ENCODE measurements at places on chromosomes 3 and 15. TPM values are rescaled to one million over a fixed set of nuclear protein-coding genes. Genes with fewer than 3 reads are reported as not detected.

Gene CELSR3
- total RNA-seq = 0.18 TPM

Gene PLS1
- 1.7 TPM for total RNA-seq

Gene GPR156
- 0.28 TPM for total RNA-seq

Gene KY
- total RNA-seq = under 0.01 TPM

Gene CDHR4
- not detected for total RNA-seq

Gene NOX5
- total RNA-seq = not detected

Gene STAB1
- not detected for total RNA-seq

Gene FAIM
- total RNA-seq = 2.5 TPM

Gene CIB2
- 2.5 TPM for total RNA-seq

Gene KCNAB1
- total RNA-seq = under 0.01 TPM

Gene SRGAP3
- total RNA-seq = 1.4 TPM

Gene ZIC1
- total RNA-seq = not detected

- DNase-seq = no peak
These were observed 36.7 kb upstream of the ADPGK start for GRCh38 chr15:72820278-72820677.

- DNase-seq = no peak
These were observed 8.5 kb downstream of the ISL2 start for GRCh38 chr15:76344893-76345582.

DNA sequence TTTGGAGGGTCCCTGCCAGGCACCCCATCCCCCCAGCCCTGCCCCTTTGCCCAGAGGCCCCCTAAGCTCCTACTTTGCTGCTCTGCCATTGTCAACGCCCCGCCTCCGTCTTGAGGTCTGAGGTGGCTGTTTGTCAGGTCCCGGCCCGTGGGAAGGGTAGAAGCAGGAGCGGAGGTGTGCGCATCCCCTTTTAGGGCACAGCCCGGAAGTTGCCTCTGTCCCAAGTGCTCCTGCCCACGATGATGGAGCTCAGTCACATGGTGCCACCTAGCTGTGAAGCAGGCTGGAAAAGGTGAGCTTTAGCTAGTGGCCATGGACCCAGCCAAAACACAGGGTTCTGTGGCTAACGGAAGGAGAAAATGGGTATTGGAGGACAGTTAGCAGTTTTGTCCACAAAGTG, 28.5 kb upstream of the LCTL start:
- no peak for DNase-seq

DNA sequence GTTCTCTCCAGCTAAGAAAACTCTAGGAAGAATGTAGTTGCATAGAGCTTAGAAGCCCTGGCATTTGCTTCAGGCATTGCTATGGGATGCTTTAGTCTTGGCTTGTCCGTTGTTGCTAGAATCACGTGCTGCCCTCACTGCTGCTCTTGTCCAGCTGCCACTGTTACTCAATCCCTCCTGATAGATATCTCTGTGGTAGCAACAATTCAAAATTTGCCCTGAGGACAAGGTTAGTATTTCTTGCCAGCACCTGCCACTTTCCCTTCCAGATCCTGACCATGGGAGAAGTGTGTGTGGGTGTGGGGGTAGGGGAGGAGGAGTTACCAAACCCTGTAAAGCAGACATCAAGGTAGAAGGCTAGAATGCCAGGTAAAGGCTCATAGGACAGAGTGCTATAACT, 113.8 kb downstream of the PPM1L start:
- no peak for DNase-seq

DNA sequence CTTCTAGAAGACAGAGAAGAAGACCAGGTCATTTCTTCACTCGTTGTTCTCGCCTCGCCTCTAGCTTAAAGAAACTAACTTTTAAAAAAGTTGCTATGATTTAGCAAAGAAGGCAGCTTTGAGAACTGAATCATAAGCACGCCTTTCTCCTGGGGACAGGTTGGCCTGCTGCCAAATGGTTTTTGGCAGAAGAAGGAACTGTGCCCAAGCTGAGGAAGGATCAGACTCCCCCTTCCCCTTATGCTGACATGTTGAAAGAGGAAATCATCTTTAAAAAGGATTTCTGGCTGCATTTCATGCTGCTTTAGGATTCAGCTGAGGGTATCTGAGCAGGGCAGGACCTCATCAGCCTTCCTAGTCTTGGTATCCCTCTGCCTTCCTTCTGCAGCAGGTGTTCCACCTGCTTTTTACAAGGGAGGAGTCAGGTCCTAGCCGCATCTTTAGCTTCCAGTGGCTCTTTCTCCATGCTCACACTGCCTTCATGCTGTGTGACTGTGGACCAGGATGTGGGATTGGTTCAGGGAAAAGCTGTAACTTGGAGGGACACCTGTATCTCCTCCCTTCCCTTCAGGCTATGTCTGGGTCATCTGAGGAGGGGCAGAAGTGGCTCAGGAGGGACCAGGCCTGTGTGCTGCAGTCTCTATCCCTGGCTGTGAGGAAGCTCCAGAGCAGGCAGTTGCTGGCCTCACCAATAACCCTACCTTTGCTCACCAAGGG, 34.1 kb upstream of the HACD2 start:
- DNase-seq = peak; percentile 82

DNA sequence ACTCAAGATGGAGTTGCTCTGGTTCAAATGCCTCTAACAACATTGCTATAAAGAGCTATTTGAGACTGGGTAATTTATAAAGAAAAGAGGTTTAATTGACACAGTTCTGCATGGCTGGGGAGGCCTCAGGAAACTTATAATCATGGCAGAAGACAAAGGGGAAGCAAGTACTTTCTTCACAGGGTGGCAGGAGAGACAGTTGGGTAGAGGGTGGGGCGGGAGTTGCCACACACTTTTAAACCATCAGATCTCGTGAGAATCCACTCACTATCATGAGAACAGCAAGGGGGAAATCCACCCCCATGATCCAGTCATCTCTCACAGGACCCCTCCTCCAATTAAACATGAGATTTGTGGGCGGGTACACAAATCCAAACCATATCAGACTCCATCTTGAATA, 30.7 kb downstream of the MAP2K5 start:
- DNase-seq = no peak

GRCh38 chr3:100043271-100043670, 71.0 kb downstream of the FILIP1L start:
- DNase-seq = no peak

DNA sequence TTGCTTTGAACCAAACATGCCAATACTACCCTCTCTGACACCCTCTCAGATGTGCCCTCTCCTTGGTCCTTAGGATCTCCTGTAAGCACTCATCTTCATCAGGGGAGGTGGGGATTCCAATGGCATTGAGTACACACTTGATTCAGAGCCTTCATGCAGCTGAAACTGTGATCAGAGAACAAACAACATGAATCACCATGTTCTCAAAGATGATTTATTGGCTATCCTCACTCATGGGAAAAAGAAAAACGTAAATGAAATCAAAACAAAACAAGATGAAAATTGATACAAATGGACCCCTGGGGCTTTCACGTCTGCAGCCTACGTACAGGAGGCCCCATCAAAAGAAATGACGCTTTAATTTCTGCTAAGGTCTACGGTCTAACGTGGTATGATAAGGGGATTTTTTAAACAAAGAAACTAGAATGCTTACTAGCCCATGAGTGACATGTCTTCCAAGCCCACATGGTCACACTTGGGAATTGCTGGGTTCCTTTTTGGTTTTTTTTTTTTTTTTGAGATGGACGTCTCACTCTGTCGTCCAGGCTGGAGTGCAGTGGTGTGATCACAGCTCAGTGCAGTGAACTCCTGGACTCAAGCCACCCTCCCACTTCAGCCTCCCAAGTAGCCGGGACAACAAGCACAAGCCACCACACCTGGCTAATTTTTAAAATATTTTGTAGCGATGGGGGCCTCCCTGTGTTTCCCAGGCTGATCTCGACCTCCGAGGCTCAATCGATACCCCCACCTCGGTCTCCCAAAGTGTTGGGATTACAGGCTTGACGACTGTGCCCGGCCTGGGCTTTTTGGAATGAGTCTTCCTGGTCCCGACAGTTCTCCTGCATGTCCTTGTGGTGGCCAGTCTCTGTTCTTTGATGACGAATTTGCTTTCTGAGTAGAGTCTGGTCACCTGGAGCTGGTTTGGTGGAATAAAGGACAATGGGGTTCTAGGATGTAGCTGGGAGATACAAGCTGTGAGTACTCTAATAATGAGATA, 202.6 kb downstream of the XXYLT1 start:
- DNase-seq = peak; percentile 7

DNA sequence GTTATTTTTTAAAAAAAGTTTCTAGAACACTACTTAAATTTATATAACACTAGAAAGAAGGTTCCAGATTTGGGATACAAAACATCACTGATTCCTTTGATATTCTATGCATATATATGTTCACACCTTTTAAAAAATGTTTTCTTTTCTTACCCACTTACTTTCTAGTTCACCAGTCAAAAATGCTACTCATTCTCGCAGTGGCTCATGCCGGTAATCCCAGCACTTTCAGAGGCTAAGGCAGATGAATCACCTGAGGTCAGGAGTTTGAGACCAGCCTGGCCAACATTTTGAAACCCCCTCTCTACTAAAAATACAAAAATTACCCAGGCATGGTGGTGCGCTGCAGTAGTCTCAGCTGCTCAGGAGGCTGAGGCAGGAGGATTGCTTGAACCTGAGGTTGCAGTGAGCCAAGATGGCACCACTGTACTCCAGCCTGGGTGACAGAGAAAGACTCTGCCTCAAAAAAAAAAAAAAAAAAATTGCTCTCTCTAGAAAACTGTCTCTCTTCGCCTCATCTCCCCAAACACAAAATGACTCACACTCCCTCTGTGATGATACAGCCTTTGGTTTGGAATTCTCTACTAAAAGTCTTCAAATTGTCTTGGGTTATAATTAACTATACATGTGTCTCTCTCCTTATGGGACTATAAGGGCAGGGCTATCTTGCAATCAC, 52.6 kb upstream of the TGFBR2 start:
- DNase-seq = peak; percentile 57

DNA sequence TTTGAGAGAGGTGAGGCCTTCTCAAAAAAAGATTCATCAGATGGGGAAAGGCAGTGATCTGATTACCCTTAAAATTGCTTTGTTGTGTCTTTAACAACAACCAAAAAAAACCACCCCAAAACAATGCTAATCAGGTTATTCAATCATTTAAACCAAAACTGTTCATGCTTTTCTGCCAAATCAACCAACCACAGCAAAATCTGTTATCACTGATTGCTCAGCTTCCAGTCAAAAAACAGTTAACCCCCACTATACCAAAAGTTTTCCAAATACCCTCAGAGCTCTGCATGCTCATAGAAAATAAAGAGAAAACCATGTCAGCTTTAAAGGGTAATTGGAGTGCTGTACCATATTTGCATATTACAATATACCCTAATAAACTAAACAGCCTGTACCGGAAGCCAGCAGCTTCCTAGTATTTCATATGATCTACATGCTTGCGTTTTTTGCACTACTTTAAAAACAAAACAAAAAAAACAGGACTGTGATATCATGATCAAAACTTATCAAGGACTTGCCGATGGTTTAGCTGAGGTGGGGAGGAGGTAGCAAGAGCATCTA, 22.8 kb downstream of the SATB1 start:
- DNase-seq = no peak

GRCh38 chr15:74210729-74211128, 8.1 kb upstream of the STRA6 start:
- no peak for DNase-seq

- DNase-seq = no peak
These were observed 353.8 kb downstream of the FGF12 start for GRCh38 chr3:192373586-192373985.

- no peak for DNase-seq
These were observed 121.6 kb upstream of the VEPH1 start for GRCh38 chr3:157624801-157625200.

DNA sequence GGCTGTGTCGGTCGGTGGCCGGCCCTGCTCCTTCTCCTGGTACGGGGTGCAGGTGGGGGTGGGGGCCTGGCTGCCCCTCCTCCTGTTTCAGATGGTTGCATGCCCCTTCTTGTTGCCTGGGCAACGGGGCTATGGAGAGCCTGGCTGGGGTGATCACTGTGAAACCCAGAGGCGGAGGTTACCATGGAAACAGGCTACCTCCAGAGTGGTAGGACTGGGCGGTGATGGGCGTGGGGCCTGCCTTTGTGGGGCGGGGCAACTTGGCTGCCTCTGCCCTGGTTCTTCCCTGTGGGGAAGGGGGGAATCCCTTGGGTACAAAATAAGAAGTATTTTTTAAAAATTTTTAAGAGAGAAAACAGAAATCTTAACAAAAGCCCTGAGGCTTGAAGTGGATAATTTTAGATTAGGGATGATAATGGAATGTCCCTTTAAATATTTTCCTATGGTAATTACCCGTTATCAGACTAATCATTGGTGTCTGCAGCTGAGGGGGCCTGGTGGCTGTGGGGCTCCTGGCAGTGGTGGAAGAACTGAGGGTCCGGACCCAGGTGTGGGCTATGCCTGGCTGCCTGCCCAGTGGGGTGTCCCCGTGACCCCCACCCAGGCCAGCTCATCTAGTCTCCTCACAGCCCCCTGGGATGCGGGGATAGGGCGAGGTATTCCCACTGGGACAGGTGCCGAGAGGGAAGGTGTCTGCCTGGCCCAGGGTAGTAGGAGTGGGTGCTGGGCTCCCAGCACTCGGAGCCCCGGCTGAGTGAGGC, 32.5 kb downstream of the PLXNA1 start:
- DNase-seq = no peak

DNA sequence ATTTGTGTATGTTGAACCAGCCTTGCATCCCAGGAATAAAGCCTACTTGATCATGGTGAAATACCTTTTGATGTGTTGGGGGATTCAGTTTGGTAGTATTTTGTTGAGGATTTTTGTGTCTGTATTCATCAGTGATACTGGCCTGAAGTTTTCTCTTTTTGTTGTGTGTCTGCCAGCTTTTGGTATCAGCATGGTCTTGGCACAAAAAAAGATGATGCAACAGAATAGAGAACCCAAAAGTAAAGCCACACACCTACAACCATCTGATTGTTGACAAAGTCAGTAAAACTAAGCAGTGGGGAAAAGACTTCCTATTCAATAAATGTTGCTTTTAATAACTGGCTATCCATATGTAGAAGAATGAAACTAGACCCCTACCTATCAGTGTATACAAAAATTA, 77.6 kb downstream of the TCF12 start:
- DNase-seq = no peak
